NCI-H187 (cell line): ENCODE measurements at places on chromosomes 5 and 9.

DNA sequence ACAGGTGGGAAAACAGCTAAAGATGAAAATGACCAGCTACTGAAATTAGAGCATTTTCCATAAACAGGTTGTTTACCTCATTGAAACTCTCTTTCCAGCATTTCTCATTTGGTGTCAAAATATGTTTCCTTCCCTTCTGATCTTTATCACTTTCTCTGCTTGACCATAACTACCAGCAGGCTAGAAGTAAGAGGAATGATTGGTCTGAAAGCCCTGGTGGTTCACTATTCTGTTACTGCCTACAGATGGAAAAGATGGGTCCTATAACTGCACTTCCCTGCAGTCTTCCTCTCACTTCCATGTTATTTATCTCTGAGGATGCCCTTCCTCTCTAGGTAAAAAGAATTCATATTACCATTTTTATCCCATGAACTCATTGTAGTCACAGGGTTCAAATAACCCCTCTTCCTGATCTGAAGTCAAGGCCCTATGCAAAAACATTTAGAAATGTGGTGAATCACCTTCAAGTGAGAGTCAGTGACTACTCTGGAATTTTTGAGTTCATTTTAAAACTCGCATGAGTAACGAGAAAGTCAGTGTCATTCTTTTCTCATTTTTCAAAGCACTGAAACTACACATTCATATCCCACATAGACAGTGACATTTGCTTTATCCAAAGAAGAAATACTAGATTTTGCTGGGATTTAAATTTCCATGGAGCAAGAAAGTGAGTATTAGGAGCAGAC lies 51.7 kb downstream of the ZNF474 start:
- DNase-seq: no peak

DNA sequence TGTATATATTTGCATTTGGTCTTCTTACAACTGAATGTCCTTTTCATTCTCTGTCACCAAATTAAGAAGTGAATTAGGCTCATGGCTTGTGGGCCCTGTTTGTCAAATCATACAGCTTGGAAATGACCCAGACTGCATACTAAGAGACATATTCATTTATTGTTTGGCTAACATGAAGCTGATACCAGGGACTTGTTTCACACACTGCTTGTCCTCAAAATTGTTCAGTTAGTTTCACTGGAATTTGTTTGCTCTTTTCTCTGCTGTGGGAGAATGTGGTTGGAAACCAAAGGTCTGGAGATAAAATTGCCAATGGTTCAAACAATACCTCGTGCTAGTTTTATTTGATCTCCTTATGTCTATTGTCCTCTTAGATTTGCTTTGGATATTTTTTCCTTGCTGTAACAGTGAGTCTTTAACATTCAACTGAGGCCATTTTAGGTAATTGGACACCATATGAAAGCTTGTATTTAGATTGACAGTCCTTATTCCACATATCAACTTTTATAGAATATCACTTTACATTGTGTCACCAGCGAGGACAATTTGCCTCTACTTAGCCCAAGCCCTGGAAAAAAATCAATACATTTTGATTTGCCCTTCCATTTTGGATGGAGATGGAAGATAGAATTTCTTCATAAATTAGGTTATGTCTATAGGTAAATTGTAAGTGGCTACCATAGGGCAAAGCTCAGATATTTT lies 144.3 kb upstream of the MTAP start:
- DNase-seq: no peak

DNA sequence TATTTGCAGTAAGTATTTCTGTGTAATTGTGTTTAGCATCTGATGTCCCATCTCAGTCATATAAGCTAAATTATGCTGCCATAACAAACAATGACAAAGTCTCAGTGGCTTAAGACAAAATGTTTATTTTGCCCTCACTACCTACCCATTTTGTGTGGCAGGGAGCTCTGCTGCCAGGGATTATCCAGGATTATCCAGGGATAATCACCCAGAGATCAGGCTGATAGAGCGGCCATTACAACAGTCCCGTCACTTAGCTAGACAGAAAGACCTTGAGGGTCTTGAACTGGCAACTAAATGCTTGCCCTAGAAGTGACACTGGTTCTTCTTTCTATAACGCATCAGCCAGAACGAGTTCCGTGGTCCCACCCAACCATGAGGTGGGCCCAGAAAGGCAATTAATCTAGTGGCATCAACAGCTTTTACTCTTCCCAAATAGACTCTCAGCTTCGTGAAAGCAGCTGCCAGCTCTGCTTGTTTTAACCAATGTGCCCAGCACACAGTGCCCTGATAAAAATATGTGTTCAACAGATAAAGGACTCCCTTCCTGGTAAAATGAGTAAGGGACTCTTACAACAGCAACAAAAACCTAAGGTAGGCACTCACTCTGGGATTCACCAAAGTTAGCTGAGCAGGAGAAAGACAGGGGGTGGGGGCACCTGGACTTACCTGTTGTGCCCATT lies 22.8 kb downstream of the CCDC69 start:
- DNase-seq: no peak

GRCh38 chr5:25458628-25459027 lies 813.9 kb upstream of the CDH10 start:
- DNase-seq: no peak

- no peak for DNase-seq
Observed at GRCh38 chr5:14151416-14151815, 8.3 kb downstream of the TRIO start.

DNA sequence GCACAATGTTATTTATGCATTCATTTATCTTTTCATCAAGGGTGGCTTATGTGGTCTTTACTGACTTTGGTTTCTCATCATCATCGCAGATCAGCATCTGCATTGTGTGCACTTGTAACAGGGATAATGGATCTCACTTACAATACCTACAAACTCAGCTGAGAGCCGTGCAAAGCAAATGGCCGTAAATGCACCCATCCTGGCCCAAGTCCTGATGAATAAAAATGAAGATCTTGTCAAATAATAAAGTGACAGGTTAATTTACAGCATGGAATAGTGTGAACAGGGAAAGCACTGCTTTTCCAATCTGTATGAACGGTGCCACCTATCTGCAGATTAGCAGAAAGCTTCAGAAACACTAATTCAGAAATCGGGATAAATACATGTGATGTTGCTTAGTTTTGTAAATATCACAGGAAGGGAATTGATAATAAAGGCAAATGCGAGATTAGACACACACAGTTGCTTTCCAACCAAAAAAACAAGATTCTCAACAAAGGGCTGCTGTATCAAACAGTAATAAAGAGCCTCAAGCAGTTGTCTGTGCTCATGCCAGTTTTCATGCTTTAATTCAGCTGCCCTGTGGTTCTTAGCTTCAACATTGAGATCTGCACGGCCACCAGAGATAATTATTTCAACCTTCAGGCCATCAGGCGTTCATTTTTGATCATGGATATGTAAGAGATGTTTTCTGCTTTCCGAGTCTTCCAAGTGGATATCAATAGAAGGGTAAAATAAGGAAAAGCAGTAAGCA lies 153.4 kb upstream of the POU5F2 start:
- DNase-seq: no peak

- no peak for DNase-seq
Observed at GRCh38 chr5:5558638-5559527, 136.4 kb downstream of the ICE1 start.

GRCh38 chr9:7935681-7936080 lies 136.1 kb upstream of the DMAC1 start:
- DNase-seq: no peak

DNA sequence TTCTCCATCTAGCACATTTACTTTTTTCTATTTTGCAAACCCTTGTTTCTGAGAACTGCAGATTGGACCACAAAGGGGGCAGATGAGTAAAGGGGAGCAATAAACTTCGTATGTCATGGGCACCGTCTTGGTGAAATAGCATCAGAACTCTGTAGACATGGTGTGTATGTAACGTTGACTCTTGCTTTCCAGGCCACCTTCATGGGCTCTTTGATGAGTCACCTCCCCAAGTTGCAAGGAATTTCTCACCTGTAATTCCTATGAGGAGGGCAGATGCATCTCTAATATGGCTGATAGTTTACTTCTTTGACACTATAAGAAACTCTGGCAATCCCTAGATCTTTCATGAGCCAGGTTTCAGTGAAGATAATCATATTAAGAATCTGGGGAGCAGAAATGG lies 163.4 kb upstream of the PLPPR1 start:
- no peak for DNase-seq

DNA sequence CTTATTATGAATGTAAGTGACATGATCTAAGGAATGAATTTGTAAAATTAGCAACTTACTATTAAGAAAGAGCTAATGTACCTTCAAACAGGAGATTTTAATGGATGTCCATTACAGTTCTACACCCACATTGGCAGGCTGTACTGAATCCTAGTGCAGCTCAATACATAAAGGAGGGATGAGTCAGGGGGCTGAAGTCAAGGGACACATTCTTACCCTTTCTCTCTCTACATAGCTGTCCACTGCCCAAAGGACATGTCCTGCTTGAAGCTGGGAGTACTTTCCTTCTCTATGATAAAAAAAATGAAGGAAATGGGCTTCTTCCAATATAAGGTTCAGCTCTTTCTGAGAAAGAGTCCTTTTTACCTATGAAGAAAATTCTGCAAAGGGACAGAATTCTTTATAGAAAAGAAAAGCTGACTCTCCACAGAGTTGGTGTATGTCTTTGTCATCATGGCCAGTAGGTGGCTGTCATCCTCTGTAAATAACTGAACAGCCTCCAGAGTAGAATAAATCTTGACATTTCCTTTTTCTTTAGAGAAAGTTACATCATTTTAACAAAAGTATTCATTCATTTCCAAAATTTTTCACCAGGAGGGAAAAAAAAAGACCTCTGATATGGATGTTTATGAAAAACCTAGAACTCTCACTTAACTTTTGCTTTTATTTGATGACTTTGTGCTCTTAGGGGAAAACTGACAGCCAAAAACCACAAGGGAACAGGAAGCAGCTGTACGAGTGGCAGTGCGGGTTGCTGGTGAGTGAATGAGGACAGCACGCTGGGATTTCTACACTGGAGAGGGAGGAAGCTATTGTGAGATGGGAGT lies 13.1 kb upstream of the IFNA14 start:
- DNase-seq: no peak

- DNase-seq: no peak
Observed at GRCh38 chr5:170736966-170737365, 46.6 kb upstream of the GABRP start.
